ENCODE measurements at places on chromosomes 3 and 15.

- DNase-seq, result no peak
Observed at GRCh38 chr3:189863031-189863430, 231.8 kb downstream of the TP63 start.

DNA sequence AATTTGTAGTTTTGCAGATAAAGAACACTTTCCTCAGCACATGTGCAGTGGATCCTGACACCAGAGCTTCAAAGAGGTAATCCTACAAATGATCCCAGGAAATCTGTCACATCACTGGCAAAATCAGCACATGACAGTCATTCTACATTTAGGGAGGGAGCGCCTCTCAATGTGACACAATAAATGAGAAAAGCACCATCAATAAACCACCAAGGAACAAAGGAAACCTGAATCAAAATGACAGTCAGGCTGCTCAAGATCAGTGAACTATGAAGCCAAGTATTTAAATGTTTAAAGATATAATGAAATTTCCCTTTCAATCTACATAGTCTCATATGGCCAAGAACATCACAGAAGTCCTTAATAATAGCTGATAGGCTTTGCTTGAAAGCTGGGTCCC is 119.5 kb downstream of the LRRN1 start:
- DNase-seq, result no peak

DNA sequence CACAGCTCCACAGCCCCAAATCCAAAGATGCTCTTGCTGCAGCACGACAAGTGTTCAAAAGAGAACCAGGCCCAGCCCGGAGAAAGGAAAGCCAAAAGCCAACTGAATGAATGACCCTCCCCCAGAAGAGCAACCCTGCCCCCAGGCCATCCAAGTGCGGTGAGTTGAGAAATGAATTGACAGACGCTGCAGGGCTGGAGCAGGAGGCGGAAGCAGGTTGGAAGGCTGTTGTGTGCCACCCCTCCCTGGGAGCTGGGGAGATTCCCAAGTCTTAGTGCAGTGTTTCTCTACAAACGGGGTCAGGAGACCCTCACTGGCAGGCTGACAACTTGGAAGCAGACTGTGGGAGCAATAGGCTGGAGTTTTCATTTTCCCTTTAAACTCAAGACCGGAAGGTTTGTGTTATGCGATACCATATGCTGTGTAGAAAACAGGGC is 3.5 kb upstream of the SPTBN5 start:
- DNase-seq, result no peak

- DNase-seq, result peak; percentile 41
Observed at GRCh38 chr15:47673232-47673761, 44.0 kb upstream of the SEMA6D start.

DNA sequence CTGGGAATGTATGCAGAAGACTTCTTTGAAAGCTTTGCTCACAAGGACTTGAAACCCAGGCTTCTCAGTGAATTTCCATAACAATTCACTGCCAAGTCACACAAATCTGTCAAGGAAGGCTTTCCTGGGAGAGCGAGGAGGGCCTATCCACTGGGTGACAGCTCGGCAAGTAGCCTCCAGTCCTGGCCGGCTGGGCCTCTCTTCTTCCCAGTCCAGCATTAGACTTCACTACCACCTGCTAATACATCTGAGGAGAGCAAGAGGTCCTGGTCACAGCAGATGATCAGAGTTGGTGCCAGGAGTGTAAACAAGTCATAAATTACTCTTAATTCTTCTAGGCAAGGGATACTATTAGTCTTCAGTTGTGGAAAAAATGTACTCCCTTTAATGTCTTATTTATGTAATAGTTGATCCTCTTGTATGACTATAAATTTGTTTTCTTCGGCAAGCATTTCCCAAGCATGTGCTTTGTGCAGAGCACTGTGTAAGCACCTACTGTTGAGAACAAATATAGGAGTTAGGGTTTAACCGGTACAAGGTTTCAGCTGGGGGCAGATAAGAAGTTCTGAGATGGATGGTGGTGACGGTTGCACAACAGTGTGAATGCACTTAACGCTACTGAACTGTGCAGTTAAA is 162.9 kb downstream of the VGLL4 start:
- no peak for DNase-seq

DNA sequence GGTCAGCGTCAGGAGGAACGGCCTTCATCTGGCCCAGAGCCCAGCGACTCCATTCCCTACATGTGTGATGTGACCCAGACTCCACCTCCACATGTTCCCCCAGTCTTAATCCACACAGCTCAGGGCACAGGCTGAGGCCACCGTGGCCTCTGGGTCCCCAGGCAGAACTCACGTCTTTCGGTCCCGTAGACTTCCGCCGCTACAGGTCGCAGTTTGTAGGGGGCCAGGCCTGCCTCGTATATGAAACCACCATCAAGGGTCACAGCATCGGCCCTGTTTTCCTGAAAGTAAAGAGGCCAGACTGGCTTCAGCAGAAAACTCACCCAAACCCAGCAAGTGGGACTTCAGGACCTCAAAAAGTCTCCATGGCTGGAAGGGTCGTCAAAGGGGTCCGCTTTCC is 8.6 kb downstream of the LTF start:
- DNase-seq, result no peak

Measured in retinal pigment epithelial cell (primary cell).